ENCODE measurements at places on chromosomes 6 and 20. TPM values are rescaled to one million over a fixed set of nuclear protein-coding genes. Genes with fewer than 3 reads are reported as not detected.

The ARID1B gene
- total RNA-seq: 45.7 TPM

The FABP7 gene
- total RNA-seq: not detected

The PTK7 gene
- total RNA-seq: 37.3 TPM

The PPDPF gene
- 459 TPM for total RNA-seq

The BPIFA1 gene
- total RNA-seq: not detected

Measured in esophagus mucosa (tissue), 1 donor.